ENCODE measurements at places on chromosomes 13 and 19.

DNA sequence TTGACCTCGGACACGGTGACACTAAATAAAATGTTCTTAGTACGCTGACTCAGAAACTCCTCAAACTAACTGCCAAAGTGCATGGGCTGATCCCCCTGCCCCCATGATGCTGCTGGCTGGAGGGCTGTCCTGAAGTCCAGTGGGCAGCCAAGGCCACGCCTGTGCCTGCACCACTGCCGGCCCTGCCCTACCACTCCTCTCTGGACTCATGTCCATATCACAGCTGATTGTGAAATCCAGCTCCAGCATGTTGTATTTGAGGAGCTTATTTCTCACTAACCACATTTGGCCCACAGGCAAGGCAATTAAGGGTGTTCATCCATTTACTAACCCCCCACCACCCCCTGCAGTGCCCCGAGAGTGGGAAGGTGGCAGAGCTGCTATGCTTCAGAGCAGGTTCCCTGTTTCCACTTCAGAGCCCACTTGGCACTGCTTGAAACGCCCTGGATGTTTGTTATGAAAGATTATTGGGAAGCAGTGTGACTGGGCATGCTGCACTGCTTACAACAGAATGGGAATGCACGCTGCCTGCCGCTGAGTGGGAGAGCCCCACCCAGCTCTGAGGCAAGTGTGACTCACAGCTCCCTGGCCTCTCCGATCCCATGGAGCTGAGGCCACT is 114.0 kb downstream of the UQCRFS1 start:
- peak overlapping the region; percentile 82 for H3K27ac ChIP-seq
- peaks cover 37% of the 10 kb centered on the region for H3K4me1 ChIP-seq
- no peaks in the 10 kb centered on the region for H3K27me3 ChIP-seq
- no peak overlapping the region for H3K4me3 ChIP-seq
- peak; percentile 88 for DNase-seq

DNA sequence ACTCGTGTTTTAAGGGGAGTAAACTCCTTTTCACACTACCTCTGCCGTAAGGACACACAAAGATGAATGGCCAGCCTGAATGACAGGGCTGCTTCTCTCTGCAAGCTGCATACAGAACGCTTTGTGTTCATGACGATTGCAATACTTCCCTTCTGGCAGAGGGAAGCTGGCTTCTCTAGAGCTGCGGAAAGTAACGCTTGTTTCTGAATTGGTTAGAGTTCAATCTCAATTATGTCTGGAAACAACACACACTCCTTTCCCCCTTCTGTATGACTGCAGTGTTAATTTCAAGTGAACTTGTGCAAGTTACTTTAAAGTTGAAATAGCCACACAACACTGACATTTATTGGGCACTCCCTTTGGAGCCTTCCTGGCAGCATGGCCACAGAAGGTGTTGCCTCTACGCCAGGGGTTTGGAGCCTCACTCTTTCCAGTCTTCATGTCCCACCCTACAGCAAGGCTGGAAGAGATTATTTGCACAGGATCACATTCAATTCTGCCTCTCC is 242.6 kb downstream of the NDFIP2 start:
- no peaks in the 10 kb centered on the region for H3K36me3 ChIP-seq
- peak overlapping the region; percentile 24 for H3K27ac ChIP-seq
- H3K27me3 ChIP-seq = no peaks in the 10 kb centered on the region
- peaks cover 32% of the 10 kb centered on the region for H3K4me1 ChIP-seq
- DNase-seq = no peak

DNA sequence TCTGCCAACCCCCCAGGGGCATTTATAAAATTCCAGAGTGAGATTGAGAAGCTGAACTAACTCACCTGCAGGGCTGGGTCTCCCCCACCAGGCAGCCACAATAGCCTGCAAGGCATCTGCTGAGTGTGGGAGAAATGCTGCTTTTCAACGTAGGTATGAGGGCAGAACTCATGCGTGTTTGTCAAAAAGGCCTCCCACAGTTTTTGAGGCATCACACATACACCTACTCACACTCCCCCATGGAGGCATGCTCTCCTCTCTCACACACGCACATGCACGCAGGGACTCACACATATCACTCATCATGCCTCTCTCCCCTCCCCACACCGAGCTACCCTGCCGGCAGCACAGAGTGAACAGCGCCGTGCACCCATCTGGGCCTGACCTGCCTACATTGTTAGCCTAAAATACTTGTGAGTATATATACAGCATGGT is 390.5 kb downstream of the FGF9 start:
- no peak overlapping the region for H3K27ac ChIP-seq
- H3K4me3 ChIP-seq = no peak overlapping the region
- DNase-seq = no peak
- no peaks in the 10 kb centered on the region for H3K36me3 ChIP-seq

- peaks cover 25% of the 10 kb centered on the region for H3K4me1 ChIP-seq
- no peaks in the 10 kb centered on the region for H3K36me3 ChIP-seq
- H3K27me3 ChIP-seq = peaks cover 72% of the 10 kb centered on the region
- H3K4me3 ChIP-seq = no peak overlapping the region
Measured at GRCh38 chr19:50315773-50316448, 13.3 kb downstream of the KCNC3 start.

DNA sequence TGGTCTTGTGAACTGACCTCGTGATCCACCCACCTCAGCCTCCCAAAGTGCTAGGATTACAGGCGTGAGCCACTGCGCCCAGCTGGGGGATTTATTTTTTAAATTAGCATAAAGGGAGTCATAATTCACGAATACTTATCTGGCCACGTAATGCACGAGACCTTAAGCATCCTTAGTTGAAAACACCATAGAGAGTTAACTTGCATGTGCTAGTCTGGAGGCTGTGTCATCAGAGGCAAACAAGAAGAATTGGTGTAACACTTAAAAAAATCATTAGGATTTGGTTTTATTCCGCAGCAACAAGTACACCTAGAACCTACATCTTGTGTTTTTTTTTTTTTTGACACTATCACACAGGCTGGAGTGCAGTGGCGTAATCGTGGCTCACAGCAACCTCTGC is 19.1 kb downstream of the KLF5 start:
- H3K36me3 ChIP-seq = peaks cover 14% of the 10 kb centered on the region
- H3K4me1 ChIP-seq = peaks cover 3% of the 10 kb centered on the region
- H3K27ac ChIP-seq = no peak overlapping the region
- no peak overlapping the region for H3K4me3 ChIP-seq

DNA sequence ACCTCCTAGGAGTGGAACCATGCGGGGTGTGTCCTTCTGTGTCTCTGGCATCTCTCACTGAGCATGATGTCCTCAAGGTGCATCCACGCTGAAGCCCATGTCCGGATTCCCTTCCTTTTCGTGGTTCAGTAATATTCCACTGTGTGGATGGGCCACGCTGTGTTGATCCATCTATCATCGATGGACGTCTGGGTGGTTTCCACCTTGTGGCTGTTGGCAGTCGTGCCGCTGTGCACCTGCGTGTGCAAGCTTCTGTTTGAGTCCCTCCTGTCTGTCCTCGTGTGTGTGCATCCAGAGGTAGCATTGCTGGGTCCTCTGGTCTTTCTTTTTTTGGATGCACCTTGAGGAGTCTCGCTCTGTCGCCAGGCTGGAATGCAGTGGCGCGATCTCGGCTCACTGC is 11.2 kb upstream of the GNA15 start:
- no peaks in the 10 kb centered on the region for H3K4me1 ChIP-seq
- peaks cover 35% of the 10 kb centered on the region for H3K36me3 ChIP-seq
- H3K4me3 ChIP-seq = no peak overlapping the region
- no peak overlapping the region for H3K27ac ChIP-seq
- no peaks in the 10 kb centered on the region for H3K27me3 ChIP-seq

- no peaks in the 10 kb centered on the region for H3K36me3 ChIP-seq
- H3K27me3 ChIP-seq = peaks cover 41% of the 10 kb centered on the region
- H3K27ac ChIP-seq = no peak overlapping the region
- DNase-seq = no peak
- no peak overlapping the region for H3K4me3 ChIP-seq
Measured at GRCh38 chr19:3220576-3220975, 3.9 kb upstream of the CELF5 start.

DNA sequence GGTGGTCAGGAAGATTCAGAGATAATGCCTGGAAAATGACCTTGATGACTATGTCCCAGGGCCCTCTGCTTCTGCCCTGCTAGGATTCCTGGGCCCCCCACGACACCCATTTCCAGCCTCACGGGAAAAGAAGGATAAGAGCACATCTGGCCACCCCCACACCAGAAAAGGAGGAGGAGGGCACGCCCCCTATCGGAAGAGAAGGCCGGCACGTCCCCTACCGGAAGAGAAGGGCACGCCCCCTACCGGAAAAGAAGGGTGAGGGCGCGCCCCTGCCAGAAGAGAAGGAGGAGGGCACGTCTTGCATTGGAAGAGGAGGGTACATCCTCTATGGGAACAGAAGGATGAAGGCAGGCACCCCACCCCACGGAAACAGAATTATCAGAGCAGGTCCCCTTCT is 84.3 kb downstream of the IER2 start:
- H3K27ac ChIP-seq = no peak overlapping the region
- peaks cover 12% of the 10 kb centered on the region for H3K4me1 ChIP-seq
- no peaks in the 10 kb centered on the region for H3K36me3 ChIP-seq
- DNase-seq = no peak
- no peak overlapping the region for H3K4me3 ChIP-seq

- peaks cover 5% of the 10 kb centered on the region for H3K36me3 ChIP-seq
- H3K27ac ChIP-seq = no peak overlapping the region
- DNase-seq = no peak
- no peaks in the 10 kb centered on the region for H3K4me1 ChIP-seq
Measured at GRCh38 chr13:24254146-24254841, 55.1 kb upstream of the C1QTNF9 start.

- no peaks in the 10 kb centered on the region for H3K4me1 ChIP-seq
- no peak overlapping the region for H3K4me3 ChIP-seq
- no peak overlapping the region for H3K27ac ChIP-seq
- no peaks in the 10 kb centered on the region for H3K27me3 ChIP-seq
- peaks cover 61% of the 10 kb centered on the region for H3K36me3 ChIP-seq
Measured at GRCh38 chr13:110653851-110654250, 38.5 kb downstream of the NAXD start.

GRCh38 chr19:13150931-13151604 is 857 bp downstream of the IER2 start:
- no peaks in the 10 kb centered on the region for H3K36me3 ChIP-seq
- H3K27me3 ChIP-seq = no peaks in the 10 kb centered on the region
- DNase-seq = no peak

GRCh38 chr19:33750587-33751435 is 45.9 kb upstream of the KCTD15 start:
- H3K27ac ChIP-seq = no peak overlapping the region
- no peaks in the 10 kb centered on the region for H3K4me1 ChIP-seq
- no peak overlapping the region for H3K4me3 ChIP-seq
- peaks cover 29% of the 10 kb centered on the region for H3K27me3 ChIP-seq

DNA sequence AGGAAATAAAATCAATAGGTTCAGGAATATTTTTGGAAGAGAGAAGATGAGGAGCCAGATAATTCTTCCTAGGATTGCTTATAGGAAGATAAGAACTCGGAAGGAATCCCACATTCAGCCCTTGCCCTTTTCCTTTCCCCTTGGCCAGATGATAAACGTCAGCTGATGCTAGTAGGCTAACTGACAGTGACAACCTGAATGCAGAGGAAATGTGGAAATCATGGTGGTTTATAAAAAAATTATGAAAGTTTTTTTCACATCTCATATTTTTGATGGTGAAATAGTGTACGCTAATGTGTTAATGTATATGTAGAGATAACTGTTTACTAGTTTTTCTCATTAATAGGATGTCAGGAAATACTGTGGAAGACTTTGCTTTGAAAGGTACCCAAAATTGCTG is 56.9 kb downstream of the EDNRB start:
- no peaks in the 10 kb centered on the region for H3K36me3 ChIP-seq
- H3K27me3 ChIP-seq = no peaks in the 10 kb centered on the region
- peaks cover 6% of the 10 kb centered on the region for H3K4me1 ChIP-seq
- no peak for DNase-seq

GRCh38 chr13:97435323-97435722 is 1.4 kb downstream of the RAP2A start:
- no peak for DNase-seq
- H3K27me3 ChIP-seq = no peaks in the 10 kb centered on the region
- peaks cover 38% of the 10 kb centered on the region for H3K4me1 ChIP-seq
- peak overlapping the region; percentile 87 for H3K4me3 ChIP-seq

DNA sequence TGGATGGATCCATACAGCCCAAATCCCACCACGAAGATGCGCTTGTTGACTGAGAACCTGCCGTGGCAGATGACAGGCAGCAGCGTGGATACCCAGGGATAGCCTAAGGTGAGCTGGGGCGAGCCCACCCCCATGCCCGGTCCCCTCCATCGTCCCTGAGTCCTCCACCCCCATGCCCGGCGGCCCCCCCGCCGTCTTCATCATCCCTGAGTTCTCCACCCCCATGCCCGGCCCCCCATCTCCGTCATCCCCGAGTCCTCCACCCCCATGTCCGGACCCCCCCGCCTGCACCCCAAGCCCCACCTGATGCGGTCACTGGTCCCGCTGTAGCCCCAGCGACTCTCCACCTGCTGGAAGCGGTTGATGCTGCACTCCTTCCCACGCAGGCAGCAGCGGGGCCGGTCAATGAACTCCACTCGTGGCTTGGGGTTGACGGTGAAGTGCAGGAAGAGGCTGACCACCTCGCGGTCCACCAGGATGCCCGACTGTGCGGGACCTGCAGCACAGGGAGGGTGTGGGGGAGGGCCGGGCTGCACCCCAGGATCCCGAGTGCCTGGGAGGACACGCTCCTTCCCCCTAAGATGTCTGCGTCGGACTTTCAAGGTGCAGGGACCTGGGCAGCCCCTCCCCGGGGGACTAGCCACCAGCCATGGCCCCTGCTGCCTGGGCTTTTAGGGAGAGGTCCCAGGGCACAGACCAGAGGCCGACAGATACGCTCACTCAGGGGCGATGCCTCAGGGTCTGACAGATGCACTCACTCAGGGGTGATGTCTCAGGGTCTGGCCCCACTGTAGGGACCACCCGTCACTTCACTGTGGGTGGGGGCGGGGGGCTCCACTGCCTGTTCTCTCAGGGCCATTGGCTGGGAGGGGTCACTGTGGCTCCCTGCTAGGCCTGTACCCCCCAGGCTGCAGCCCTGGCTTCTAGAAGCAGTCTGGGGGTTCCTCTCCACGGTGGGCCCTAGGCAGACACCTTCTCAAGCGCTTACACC is 28.0 kb downstream of the BTBD2 start:
- H3K4me1 ChIP-seq = no peaks in the 10 kb centered on the region
- DNase-seq = no peak
- H3K27ac ChIP-seq = no peak overlapping the region
- H3K4me3 ChIP-seq = no peak overlapping the region

DNA sequence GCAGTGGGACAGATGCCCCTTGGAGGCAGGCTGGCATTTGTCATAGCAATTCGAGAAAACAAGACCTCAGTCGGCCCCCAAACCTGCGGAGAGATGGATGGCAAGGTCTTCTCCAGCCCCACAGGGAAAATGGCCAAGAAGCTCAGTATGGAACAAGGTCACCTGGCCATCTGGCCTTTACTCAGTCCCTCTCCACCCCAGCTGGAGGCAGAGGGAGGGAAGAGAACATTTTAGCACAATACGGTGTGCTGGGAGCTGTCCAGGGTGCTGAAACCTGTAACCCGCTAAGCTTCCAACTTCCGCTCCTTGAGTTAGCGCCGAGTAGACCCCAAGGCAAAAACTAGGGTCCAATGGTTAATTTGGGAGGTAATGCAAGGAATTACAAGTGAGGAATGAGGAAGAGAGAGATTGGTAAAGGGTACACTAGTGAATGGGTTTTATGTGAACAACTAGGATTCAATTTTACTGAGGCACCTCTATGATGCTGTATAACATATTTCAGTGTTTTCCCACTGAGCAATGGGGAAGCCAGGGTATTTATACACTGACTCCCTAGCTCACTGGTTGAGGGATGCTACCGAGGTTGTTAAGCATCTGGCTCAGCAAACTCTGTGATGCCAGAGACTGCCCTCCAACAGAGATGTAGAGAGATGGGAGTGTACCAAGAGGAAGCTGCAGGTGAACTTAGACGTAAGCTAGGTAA is 64.3 kb downstream of the CACNA1A start:
- no peaks in the 10 kb centered on the region for H3K4me1 ChIP-seq
- no peak overlapping the region for H3K4me3 ChIP-seq
- no peaks in the 10 kb centered on the region for H3K36me3 ChIP-seq
- peaks cover 5% of the 10 kb centered on the region for H3K27me3 ChIP-seq

All from suprapubic skin (tissue), 4 donors.